ENCODE measurements at places on chromosomes 16 and 17. TPM values are rescaled to one million over a fixed set of nuclear protein-coding genes. Genes with fewer than 3 reads are reported as not detected.

C17orf50 gene
- 0.68 TPM for polyA plus RNA-seq

- no peak overlapping the region for H3K4me3 ChIP-seq
- no peak for DNase-seq
- peaks cover 5% of the 10 kb centered on the region for H3K36me3 ChIP-seq
These were observed 147.5 kb upstream of the GSE1 start for GRCh38 chr16:85465328-85466303.

GRCh38 chr16:4767872-4768548, 1.0 kb upstream of the ZNF500 start:
- H3K27me3 ChIP-seq = no peaks in the 10 kb centered on the region
- DNase-seq = peak; percentile 46
- peak overlapping the region; percentile 87 for H3K27ac ChIP-seq
- H3K36me3 ChIP-seq = peaks cover 27% of the 10 kb centered on the region

NTN1 gene
- 88.0 TPM for polyA plus RNA-seq

STX1B gene
- 116 TPM for polyA plus RNA-seq

DNA sequence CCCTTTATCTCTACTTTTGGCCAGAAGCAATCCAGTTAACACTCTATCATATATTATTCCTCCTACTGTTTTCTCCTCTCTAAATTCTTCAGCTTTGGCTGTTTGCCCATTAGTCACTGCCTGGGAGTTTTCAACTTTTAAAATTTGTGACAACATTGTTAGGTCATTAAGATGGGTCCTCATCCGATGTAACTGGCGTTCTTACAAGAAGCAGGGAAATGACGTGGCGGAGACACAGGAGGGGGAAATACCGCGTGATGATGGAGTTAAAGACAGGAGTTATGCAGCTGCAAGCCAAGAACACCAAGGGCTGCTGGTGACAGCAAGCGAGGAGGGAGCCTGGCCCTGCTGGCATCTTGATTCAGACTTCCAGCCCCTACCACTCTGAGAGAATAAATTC, 34.8 kb upstream of the CPHXL start:
- DNase-seq = no peak
- H3K36me3 ChIP-seq = no peaks in the 10 kb centered on the region
- H3K4me1 ChIP-seq = peaks cover 2% of the 10 kb centered on the region
- no peak overlapping the region for H3K4me3 ChIP-seq
- H3K27me3 ChIP-seq = no peaks in the 10 kb centered on the region

GRCh38 chr17:81066072-81066471, 31.1 kb downstream of the BAIAP2 start:
- H3K36me3 ChIP-seq = peaks cover 76% of the 10 kb centered on the region
- H3K27ac ChIP-seq = no peak overlapping the region
- no peak for DNase-seq

GRCh38 chr17:38706505-38707216, 1.6 kb downstream of the MLLT6 start:
- H3K4me1 ChIP-seq = peaks cover 50% of the 10 kb centered on the region
- peaks cover 39% of the 10 kb centered on the region for H3K36me3 ChIP-seq
- peaks cover 19% of the 10 kb centered on the region for H3K27me3 ChIP-seq
- peak overlapping the region; percentile 81 for H3K4me3 ChIP-seq

SMTNL2 gene
- polyA plus RNA-seq = 12.8 TPM

DNA sequence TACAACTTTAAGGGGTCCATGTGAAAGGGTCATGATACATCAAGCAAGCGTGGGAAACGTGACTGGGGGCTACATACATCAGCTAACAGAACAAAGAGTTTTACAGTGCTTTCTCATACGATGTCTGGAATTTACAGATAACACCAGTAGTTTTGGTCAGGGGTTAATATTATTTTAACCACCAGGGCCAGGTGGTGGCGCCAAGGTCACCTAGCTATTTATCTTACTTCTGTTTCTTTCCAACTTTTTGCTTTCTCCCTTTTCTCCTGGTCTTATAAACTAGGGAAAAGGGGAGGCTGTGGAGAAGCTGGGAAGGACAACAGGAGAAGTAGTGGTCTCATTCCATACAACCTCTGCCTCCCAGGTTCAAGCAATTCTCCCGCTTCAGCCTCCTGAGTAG, 37.9 kb downstream of the CLEC3A start:
- no peaks in the 10 kb centered on the region for H3K27me3 ChIP-seq
- no peak overlapping the region for H3K4me3 ChIP-seq
- no peaks in the 10 kb centered on the region for H3K36me3 ChIP-seq
- H3K27ac ChIP-seq = no peak overlapping the region
- no peaks in the 10 kb centered on the region for H3K4me1 ChIP-seq
- no peak for DNase-seq

- no peaks in the 10 kb centered on the region for H3K4me1 ChIP-seq
- H3K4me3 ChIP-seq = no peak overlapping the region
- H3K27me3 ChIP-seq = no peaks in the 10 kb centered on the region
- DNase-seq = no peak
- no peak overlapping the region for H3K27ac ChIP-seq
These were observed 8.2 kb upstream of the GGA2 start for GRCh38 chr16:23518435-23518891.

DNA sequence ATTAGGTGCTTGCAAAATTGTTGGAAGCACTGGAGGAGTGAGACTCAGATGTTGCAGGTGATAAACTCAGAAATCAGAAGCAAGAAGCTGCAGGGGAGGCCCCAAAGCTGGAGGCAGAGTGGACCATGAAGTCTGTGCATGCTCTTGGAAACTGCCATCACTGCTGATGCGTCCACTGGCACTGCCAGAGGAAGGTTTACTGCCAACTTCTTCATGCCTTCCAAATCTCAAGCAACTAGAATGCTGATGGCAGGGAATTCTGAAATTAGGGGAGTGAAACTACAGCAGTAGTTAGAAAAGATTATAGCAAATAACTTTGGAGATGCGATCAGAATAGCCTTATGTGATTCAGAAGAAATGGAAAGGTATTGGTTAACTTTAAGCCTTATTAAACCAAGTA, 277.1 kb upstream of the SDK2 start:
- no peak for DNase-seq
- no peaks in the 10 kb centered on the region for H3K4me1 ChIP-seq
- H3K36me3 ChIP-seq = no peaks in the 10 kb centered on the region
- H3K27ac ChIP-seq = no peak overlapping the region
- no peaks in the 10 kb centered on the region for H3K27me3 ChIP-seq

BOLA2B gene
- polyA plus RNA-seq = 37.8 TPM

DNA sequence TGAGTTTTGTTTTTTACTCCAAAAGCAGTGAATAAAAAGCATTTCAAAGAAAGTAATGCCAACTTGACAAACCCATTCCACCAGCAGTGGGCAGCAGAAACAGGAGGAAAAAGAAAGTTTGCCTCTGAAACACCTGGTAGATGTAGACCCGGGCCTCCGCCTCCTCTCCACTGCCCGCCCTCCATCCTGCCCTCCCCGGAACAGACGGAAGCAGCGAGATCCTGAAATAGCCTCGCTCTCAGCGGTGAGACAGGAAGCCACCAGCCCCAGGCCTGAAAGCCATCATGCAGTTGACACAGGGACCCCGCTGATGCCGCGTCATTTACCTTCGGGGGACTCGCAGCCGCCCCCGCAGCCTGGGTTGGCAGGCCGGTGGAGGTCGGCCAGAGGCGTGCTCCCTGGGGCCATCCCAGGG, 67.8 kb downstream of the C16orf78 start:
- H3K27ac ChIP-seq = no peak overlapping the region
- DNase-seq = peak; percentile 58
- no peaks in the 10 kb centered on the region for H3K27me3 ChIP-seq
- no peak overlapping the region for H3K4me3 ChIP-seq
- H3K4me1 ChIP-seq = peaks cover 31% of the 10 kb centered on the region

TNK1 gene
- polyA plus RNA-seq = 4.6 TPM

WFIKKN1 gene
- polyA plus RNA-seq = 1.1 TPM

DNA sequence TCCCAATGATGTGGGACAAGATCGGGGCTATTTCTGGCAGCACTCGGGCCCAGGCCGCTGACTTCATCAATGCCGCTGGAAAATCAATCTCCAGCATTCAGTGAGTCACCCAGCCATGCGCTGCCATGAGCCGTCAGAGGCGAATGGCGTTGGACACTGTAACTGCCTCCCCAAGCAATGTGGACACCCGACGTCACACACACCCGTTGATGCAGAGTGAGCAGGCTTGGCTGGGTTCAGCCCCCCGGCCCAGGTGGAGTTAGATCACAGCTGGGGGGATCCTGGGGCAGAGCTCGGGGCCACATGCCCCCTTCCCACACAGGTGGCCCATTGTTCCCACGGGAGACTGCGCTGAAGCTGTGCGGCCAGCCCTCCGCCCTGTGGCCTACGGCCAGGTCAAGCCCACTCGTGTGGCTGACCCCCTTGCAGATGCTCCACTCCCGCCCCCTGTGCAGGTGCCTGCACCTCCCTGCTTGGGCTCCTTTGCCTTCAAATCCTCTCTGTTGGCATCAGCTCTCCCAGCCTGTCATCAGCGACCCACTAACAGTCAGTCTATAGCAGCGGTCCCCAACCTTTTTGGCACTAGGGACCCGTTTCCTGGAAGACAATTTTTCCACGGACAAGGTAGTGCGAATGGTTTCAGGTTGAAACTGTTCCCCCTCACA, 89.9 kb downstream of the TBC1D16 start:
- DNase-seq = no peak
- H3K27ac ChIP-seq = no peak overlapping the region
- H3K36me3 ChIP-seq = peaks cover 86% of the 10 kb centered on the region

GRCh38 chr16:76653390-76654026, 376.3 kb downstream of the CNTNAP4 start:
- no peaks in the 10 kb centered on the region for H3K36me3 ChIP-seq
- DNase-seq = peak; percentile 84
- no peak overlapping the region for H3K27ac ChIP-seq
- no peaks in the 10 kb centered on the region for H3K27me3 ChIP-seq
- no peak overlapping the region for H3K4me3 ChIP-seq

DNA sequence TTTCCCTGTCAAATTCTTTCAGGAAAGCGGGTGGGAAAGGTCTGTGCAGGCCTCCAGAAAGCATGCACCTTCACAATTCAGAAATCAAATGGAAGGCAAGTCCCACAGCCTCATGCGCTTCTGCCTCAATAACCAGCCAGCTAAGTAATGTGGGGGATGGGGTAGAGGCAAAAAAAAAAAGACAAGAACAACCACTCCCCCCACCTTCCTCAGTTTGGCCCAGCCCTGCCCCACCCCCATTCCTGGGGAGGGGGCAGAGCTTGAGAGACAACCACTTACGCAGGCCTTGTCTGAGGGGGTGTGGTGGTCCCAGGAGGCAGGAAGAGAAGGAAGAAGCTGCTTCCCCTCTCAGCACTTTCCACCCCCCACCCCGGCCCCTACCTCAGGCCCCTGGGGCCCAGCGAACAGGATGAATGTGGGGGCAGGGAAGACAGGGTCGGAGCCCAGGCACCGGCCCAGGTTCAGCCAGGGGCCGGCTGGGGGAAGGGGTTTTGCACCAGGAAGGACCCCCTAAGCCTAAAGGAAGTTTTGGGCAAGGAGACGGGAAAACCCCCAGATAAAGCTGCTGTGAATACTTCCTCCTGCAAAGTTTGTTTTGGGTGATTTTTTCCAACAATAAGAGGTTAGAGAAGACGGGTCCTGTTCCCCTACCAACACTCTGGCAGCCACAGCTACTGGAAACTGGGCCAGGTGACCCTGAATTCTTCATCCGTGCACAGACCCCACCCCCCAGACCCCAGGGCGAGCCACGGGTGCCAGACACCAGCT, 1.2 kb downstream of the JUP start:
- DNase-seq = peak; percentile 52
- H3K36me3 ChIP-seq = no peaks in the 10 kb centered on the region
- H3K4me3 ChIP-seq = peak overlapping the region; percentile 74
- no peaks in the 10 kb centered on the region for H3K27me3 ChIP-seq

OSGIN1 gene
- polyA plus RNA-seq = 0.92 TPM

HBM gene
- 5.4 TPM for polyA plus RNA-seq

SLX1A gene
- 47.2 TPM for polyA plus RNA-seq

GRCh38 chr16:11610580-11610979, 23.9 kb upstream of the LITAF start:
- H3K36me3 ChIP-seq = no peaks in the 10 kb centered on the region
- no peak overlapping the region for H3K4me3 ChIP-seq
- no peaks in the 10 kb centered on the region for H3K27me3 ChIP-seq
- DNase-seq = no peak
- H3K27ac ChIP-seq = no peak overlapping the region

DNA sequence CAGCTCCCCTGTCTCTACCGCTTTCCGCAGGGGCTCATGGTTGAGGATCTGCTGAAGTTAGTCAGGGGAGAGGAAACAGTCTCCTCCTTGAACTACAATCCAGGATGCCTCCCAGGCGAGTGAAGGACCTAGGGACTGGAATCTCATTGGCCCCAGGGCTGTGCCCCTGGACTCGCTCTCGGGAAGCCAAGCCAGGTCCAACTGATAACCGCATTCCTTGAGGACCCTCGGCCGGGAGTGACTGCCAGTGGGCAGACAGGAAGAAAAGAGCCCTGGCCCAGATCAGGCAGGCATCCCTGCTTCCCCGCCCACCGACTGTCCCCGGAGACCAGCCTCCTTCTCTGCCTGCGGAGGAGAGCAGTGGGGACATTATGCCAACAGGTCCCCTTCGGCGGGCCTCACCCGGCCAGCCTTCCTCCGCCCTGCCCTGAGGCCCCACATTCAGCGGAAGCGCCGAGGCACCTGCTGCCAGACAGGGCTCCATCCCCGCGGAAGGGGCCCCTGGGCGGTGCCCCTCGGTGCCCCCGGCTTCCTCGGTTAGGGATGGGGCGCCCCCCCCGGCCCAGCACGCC, 776 bp downstream of the LRRC75A start:
- H3K27me3 ChIP-seq = no peaks in the 10 kb centered on the region
- DNase-seq = no peak
- peaks cover 51% of the 10 kb centered on the region for H3K4me1 ChIP-seq
- no peak overlapping the region for H3K27ac ChIP-seq

GRCh38 chr17:66016231-66016630, 175.7 kb downstream of the CEP112 start:
- no peak overlapping the region for H3K27ac ChIP-seq
- no peaks in the 10 kb centered on the region for H3K4me1 ChIP-seq
- peaks cover 7% of the 10 kb centered on the region for H3K36me3 ChIP-seq
- H3K4me3 ChIP-seq = no peak overlapping the region

- DNase-seq = no peak
- no peaks in the 10 kb centered on the region for H3K27me3 ChIP-seq
These were observed 107.3 kb upstream of the MAF start for GRCh38 chr16:79707876-79708275.

- no peaks in the 10 kb centered on the region for H3K36me3 ChIP-seq
- H3K27ac ChIP-seq = no peak overlapping the region
- H3K27me3 ChIP-seq = no peaks in the 10 kb centered on the region
- peaks cover 7% of the 10 kb centered on the region for H3K4me1 ChIP-seq
These were observed 299.8 kb upstream of the SALL1 start for GRCh38 chr16:51450909-51451308.

Data from spinal cord (tissue), 10 donors.